T-helper 2 cell treated with Interferon-gamma antibody and Interleukin-4, amounts not matched to agents 5 μg/mL and 100 μg/mL, for 36 hours (primary cell): ENCODE measurements at places on chromosomes 5 and 9.
A peak's percentile ranks its signal among the peaks of the same experiment; 100 is the strongest.

DNA sequence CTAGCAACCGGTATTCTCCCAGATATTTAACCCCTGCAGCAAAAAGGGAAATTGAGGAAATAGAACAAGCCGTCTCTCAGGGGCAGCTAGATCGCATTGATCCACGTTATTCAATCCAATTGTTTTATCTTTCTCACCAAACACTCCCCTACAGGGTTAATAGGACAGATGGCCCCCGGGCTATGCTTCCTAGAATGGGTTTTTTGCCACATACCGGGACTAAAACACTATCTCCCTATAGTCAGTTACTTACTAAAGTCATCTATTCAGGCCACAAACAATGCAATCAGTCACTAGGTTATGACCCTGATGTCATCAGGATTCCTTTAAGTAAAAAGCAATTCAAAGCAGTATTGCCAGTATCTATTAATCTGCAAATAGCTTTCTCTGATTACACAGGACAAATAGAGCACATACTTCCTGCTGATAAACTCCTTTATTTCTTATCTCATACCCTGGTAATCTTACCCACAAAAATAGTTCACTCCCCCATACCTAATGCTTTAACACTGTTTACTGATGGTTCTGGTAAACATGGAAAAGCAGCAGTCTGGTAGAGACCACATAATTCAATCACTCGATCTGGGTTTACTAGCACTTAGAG, 159.0 kb downstream of the CPLANE1 start:
- no peak for DNase-seq

- no peak for DNase-seq
These were observed 186.2 kb downstream of the SNX18 start for GRCh38 chr5:54703565-54704255.

DNA sequence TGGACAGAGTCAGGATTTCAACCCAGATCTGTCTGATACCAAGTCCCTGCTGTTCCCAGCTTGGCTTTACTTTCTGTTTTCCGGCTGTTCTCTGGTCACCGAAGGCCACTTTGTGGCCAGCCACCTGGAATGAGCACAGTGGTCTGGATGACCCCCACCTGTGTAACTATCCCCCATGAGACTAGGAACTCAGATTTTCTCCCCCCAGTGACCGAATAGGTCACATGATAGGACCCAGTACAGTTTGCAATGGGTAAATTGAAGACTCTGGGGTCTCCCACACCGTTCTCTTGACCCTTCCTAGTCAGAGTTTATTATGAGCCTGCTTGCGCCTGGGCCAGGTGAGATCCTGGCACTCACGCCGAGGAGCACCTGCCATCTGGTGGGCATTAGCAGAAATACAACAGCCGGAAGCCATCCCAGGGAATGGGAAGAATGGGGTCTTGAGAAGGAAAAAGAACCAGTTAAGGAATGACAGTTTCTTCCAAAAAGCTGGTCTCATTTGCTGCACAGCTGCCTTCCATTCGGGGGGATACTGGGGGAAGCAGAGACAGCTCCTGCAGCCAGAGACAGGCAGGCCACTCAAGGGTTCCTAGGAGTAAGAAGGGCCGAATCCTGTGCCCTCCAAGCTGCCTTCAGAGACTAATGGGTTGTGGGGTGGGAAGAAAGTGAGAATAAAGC, 7.1 kb downstream of the PHYHD1 start:
- peak; percentile 35 for DNase-seq

DNA sequence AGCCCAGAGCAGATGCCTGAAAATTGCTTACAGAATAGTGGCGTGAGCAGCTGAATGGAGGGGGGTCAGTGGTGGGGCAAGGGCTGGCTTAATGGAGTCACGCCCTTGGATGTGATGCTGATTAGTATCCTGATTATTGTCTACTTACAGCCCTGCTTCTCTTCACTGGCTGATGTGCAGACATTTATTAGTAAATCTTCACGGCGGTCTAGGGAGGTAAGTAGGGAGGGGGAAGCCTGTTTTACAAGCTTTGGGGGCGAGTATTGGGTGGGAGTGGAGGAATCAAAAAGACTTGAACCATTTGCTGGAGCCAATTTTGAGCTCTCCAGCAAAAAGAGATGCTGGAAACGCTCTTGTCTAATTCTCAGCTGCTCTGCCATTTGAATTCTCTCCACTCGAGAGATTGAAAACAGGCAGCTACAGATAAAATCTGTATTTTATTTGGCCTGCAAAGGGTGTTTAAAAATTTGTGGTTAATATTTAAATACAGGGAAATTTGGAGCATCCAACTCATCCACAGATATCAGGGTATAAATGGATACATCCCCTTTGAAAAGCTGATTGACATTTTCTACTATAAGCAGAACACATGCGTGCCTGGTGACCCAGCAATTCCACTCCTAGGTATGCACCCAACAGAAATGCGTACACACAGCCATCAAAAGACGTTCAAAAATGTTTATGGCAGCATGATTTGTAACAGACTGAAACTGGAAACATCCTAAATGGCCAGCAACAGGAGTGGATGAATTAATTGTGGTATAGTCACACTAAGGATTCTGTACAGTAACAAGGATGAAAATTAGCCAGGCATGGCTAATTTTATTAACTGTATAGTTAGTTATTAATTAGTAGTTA, 19.5 kb upstream of the ALDH1B1 start:
- DNase-seq: no peak
